ENCODE measurements at places on chromosomes 7 and 10.

DNA sequence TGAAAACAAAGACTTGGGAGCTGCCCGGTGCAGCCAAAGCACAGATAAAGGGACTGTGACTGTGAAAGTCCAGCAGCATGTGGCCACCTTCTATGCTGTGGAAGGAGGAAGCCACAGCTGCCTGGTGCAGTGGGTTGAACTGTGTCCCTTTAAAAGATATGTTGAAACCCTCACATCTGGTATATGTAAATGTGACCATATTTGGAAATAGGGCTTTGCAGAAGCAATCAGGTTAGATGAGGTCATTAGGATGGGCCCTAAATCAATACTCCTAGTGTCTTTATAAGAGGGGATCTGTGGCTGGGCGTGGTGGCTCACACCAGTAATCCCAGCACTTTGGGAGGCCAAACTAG lies 136.9 kb downstream of the GLI3 start:
- DNase-seq, result no peak

GRCh38 chr10:116636976-116637375 lies 16.2 kb downstream of the PNLIPRP2 start:
- no peak for DNase-seq

DNA sequence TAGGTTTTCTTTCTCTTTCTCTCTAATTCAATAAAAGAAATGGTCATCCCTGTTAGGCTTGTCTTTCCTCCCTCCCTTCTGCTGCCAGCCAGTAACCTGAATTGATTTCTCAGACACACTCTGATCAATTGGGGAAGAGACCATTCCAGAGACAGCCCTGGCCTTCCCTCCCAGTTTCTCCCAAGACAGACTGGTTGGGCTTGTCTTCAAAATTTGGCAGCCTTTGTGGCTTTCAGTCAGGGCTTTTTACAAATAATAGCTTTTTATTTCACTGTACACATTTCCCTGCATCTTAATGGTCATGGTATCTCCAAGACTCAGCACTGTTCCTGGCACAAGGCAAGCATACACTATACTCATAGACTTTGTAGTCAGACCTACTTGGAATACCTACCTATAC lies 33.9 kb downstream of the BCAP29 start:
- no peak for DNase-seq

DNA sequence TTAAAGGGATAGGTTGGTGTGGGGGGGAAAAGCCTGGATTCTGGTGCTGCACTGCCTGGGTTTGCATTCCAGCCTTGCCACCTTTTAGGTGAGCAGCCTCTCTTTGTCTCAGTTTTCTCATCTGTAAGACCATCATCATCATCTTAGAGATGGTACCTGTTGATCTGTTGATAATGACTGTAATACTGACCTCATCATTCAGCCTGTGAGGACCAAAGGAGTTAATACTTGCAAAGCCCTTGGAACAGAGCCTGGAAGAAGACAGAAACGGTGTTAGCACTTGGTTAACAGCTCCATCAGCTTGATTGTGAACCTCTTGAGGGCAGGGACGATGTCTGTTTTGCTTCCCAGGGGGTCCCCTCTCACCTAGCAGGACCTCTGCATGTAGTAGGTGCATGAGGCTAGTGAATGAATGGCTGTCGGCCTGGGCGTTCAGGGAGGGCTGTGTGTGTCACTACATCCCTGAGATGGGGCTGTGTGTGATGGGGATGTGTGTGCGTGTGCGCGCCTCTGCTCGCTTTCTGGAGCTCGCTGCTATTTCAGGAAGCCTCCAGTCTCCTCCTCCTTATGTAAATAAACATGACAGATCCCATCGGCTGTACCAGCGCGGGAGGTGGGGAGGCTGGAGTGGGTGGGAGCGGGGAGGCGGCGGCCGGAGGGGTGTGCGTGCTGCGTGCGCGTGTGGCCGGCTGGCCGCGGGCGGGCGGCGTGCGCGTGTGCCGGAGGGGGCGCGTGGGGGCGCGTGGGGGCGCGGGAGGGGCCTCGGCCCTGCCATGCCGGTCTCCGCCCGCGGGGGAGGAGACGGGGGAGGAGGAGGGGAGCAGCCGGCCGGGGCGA lies 61.2 kb downstream of the NEURL1 start:
- no peak for DNase-seq

GRCh38 chr7:47376991-47377616 lies 204.8 kb downstream of the TNS3 start:
- DNase-seq, result no peak

GRCh38 chr7:56287429-56288138 lies 171.4 kb upstream of the NUPR2 start:
- DNase-seq, result no peak

DNA sequence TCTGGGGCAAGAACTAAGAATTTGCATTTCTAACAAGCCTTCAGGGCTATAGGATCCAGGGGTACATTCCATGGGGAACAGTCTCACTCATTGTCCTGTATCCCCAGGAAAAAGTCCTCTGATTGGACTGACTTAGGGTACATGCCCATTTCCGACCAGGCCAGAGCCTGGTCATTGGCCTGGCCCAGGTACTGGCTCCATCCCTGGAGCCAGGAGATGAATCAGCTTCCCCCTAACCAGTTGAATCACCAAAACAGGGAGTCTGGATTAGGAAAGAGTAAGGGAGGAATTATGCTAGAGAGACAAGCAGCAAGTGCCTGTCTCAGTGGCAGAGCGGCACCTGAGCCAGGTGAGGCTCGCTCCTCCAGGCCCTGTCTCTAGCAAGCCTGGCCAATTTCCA lies 137.5 kb downstream of the FGFR2 start:
- DNase-seq, result no peak

- DNase-seq, result no peak
Observed at GRCh38 chr10:100072514-100072913, 9.2 kb downstream of the CPN1 start.

- no peak for DNase-seq
Observed at GRCh38 chr7:132117181-132117580, 459.1 kb downstream of the PLXNA4 start.

- DNase-seq, result no peak
Observed at GRCh38 chr10:14603534-14604102, 171.1 kb downstream of the FAM107B start.

DNA sequence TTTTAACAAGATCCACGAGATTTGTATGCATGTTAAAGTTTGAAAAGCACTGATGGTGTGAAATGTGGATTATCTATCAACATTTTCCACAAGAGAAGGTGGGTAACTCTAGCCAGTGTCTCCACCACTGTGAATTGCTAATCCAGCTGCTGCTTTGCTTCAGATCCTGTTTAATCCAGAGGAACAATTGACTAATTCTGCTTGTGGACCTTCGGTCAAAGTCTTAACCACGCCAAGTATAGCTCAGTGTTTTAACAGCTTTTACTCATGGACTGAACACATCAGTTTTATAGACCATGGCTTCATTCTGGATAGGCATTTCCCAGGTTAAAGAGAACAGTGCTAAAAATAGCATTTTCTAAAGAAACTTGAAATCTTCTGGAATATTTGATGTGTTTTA lies 23.5 kb downstream of the ADK start:
- DNase-seq, result no peak

GRCh38 chr7:123218866-123219265 lies 19.1 kb upstream of the SLC13A1 start:
- no peak for DNase-seq

DNA sequence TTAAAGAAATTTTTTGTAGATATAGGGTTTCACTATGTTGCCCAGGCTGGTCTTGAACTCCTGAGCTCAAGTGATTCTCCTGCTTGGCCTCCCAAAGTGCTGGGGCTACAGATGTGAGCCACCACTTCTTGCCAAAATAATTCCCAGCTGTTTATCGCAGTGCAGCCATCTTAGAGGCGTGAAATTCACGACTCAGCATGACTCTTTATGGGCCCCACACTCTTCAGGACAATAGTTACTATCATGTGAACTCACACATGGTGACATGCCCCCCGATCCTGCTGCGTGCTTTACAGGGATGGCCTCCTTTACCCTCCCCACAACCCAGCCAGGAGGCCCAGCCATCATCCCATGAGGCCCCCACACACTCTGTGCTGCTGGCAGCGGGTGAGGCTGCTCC lies 4.6 kb downstream of the COX19 start:
- no peak for DNase-seq

GRCh38 chr7:80841423-80841955 lies 77.4 kb downstream of the SEMA3C start:
- DNase-seq, result no peak

DNA sequence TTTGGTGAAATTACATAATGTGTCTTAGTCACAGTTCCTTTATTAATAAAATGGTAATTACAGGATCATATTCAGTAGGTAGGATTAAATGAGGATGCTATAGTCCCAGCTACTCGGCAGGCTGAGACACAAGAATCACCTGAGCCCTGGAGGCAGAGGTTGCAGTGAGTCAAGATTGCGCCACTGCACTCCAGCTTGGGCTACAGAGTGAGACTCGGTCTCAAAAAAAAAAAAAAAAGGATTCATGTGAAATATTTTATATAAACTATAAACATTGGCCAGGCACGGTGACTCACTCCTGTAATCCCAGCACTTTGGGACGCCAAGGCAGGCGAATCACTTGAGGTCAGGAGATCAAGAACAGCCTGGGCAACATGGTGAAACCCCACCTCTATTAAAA lies 197.9 kb downstream of the IMMP2L start:
- DNase-seq, result no peak

GRCh38 chr10:125812128-125812750 lies 10.8 kb downstream of the UROS start:
- no peak for DNase-seq

DNA sequence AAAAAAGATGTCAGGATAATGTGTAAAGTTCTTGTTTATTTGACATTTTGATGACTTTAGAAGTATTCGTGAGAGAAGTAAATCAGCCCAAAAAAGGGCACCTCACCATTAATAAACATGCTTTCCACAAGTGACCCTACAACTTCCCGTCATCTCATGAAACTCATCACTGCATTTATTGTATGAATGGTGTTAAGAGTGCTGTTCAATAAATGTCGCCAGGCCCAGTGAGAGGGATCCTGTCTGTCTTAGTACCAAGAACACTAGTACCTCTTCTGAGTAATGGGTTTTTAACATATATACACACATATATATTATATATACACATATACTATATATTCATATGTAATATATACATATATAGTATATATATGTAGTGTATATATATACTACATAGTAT lies 61.9 kb downstream of the TMEM26 start:
- no peak for DNase-seq

DNA sequence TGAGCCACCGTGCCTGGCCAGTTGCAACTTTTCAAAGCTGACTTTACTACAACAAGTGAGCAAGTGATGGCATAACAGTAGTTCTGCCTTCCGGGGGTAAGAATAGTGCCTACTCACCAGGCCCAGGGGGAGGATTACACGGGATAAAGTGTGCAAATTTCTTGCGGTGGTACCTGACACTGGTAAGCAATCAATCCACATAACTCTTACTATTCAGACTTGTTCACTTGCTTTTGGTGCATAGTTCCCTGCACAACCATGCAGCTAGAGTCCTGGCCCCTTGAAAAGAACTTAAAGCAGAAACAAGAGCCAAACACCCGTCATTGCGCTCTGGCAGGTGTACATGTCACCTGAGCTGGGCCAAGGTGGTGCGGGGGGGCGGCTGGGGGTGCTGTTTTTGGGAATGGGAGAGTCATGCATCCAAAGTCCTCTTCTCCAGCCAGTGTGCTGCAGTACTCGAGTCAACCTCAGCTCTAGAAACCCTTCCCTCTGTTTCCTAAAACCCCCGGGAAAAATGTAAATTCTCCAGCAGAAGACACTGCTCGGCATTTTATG lies 5.4 kb upstream of the COBL start:
- DNase-seq, result no peak

- no peak for DNase-seq
Observed at GRCh38 chr10:52359441-52359840, 45.4 kb downstream of the DKK1 start.

- DNase-seq, result no peak
Observed at GRCh38 chr7:18913106-18913505, 204.3 kb downstream of the TWIST1 start.

GRCh38 chr10:133225707-133226191 lies 4.3 kb upstream of the UTF1 start:
- no peak for DNase-seq

DNA sequence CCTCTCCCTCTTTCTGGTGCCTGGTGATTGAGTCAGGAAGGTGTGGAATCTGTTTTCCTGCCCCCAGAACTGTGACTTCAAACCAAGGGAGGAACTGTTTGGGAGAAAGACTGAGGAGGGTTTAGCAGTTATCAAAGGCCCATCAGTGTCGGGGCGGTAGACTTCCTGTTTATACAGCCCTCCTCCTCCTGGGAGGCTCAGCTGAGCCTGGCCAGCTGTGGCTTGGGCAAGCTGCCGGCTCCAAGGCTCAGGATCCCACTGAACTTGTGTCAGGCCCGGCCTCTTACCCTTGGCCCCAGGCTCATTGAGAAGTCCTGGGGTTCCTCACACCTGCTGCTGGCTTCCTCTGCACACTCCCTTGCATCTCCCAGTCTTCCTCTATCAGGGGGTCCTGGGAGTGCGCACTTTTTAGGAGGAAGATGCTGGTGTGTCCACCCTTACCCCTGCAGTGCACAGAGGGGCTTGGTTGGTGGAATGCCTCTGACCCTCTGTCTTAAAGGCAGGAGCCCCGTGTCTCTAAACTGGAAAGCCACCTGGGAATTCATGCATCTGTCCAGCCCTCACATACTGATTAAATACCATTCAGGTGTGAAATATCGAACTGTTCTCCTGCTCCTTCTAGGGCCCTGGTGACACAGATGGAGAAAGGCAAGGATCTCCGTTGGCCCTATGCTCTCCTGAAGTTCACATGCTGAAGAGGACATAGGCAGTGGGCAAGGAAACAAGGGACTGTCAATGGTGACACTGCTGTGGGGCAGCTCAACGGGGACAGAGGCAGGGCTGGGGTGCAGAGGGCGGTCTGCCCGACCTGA lies 32.4 kb downstream of the CXCL12 start:
- DNase-seq, result no peak

DNA sequence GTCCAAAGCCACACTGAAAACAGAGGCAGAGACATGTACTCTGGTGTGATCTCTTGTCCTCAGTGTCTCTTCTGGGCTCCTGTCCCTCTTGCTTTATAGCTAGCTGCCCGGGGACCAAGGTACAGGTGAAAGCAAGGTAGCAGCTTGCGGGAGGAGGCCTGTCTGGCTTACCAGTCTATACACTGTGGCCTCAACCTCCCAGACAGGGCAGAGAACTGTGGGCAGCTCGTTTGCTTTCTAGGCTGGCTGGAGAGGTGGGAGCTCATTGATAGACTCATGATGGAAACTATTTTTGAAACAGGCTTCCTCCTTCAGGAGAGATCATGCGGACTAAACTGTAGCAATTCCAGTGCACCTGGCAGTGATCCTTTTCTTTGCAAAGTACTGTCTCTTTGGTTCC lies 4.6 kb downstream of the CYREN start:
- no peak for DNase-seq

GRCh38 chr7:159249671-159250070 lies 105.0 kb upstream of the VIPR2 start:
- no peak for DNase-seq

DNA sequence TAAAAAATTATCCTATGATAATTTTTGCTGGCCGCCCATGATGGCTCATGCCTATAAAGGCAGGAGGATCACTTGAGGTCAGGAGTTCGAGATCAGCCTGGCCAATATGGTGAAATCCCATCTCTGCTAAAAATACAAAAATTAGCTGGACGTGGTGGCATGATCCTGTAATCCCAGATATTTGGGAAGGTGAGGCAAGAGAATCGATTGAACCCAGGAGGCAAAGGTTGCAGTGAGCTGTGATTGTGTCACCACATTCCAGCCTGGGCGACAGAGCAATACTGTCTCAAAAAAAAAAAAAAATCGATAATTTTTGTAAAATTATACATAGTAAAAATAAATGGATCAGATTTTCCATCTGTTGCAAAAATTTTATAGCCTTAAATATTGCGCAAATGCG lies 31.7 kb upstream of the CDK14 start:
- no peak for DNase-seq
